NB4 (cell line): ENCODE measurements at places on chromosomes 2 and 18.

DNA sequence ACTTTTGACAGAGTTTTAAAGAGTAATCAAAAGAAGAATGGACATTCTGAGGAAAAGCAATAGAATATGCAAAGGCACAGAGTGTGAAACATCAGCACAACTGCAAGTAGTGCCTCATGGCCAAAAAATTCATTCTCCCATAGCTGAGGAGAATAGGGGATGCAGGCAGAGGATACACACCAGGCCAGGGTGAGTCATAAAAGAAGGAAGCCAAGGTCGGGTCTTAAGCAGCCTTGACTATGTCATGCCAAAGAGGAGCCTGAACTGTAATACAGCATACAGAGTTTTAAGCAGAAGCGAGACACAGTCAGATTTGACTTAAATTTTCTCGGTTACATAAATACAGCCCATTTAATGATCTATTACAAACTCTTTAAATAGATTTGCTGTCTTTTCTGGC is 165.0 kb downstream of the LNPK start:
- peak; percentile 25 for DNase-seq

DNA sequence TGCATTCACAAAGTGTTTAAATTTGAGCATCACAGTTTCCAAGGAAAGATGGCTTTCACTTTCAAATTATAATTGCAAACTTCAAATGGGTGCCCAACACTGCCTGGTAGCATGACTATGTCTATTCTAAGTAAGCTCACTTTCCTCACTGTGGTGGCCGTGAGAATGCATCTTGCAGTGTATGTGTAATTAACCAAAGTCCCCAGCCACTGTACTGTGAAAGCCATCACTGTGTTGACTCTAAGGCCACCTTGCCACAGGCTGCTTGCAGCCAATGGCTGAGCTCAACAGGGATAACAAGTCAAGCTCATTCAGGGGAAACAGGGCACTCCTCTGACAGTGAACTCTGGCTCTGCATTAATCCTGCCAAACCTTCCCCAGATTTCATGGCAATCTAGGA is 43.3 kb upstream of the LGALSL start:
- DNase-seq = no peak

DNA sequence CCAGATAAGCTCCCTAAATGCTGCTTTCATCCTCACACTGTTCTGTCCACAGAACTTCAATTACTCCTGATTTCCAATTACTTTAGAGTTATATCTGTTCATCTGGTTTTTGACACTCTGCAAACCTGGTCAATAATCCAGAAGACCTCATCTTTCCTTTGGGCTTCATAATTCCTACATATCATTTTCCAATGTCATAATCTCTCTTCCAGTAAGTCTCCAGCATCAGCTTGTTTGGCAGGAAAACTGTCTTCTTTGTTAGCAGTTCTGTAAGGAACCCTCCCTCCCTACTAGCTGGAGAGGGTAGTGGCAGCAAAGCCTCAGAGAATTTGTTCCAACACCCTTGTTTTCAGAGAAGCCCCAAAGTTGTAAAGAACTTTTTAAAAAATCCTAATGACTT is 11.9 kb upstream of the SLC14A1 start:
- no peak for DNase-seq

DNA sequence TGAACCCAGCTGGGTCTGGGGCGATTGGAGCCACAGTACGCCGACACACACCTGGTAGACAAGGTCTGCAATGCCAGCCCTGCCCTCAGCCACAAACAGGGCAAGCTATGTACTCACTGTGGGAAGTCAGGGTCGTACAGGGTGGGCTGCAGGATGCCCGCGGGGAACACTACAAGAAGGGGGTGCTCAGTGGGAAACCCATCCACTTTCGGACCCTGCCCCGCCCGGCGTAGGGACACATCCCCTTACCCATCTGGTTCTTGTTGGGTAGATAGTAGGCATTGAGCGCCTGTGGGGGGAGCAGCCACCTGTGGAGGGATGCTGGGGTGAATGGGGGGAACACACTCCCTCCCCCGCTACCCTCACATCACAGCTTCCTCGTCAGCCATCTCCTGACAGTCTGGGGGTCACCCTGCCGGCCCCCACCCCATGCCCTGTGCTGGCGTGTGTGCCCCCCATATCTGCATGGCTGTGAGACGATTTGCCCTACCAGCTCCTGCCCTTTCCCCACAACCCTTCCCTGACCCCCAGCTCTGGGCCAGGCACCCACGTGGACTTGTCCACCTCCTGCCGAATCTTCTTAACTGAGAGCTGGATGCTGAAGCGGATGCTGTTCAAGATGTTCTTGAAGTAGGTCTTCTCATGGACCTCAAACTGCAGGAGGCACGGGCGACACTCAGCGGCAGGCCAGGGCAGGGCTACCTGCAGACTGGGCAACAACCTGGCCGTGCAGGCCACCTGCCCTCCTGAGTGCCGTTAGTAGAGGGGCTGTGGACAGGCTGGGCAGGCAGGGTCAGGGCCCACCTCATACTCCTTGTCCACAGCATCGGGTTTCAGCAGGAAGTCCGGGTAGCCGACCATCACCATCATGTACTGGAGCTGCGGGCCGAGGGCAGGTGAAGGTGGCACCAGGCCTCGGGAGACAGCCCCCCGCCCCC is 5.1 kb downstream of the ECEL1 start:
- DNase-seq = no peak

GRCh38 chr2:184644685-184645084 is 46.4 kb downstream of the ZNF804A start:
- DNase-seq = no peak

GRCh38 chr2:200128296-200128695 is 172.9 kb downstream of the MAIP1 start:
- DNase-seq = no peak

DNA sequence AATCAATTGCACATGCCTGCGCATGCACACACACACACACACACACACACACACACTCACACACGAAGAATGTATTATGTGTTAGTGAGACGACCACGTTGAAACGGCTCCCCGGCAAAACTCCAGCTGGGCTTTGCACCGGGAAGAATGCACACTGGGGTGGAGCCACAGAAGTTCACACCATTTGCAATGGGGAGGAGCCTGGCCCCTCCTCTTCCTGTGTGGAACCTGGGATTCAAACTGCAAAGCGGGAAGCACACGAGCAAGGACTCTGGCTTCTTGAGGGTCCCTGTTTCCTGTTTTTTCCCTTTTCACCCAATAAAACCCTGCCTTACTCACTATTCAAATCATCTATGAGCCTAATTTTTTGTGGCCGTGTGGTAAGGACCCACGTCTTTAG is 304.0 kb upstream of the TMEFF2 start:
- DNase-seq = no peak

GRCh38 chr2:196248467-196249094 is 77.2 kb upstream of the STK17B start:
- peak; percentile 56 for DNase-seq

- DNase-seq = peak; percentile 16
Observed at GRCh38 chr2:21657445-21657844, 533.7 kb downstream of the TDRD15 start.

- DNase-seq = no peak
Observed at GRCh38 chr2:43513216-43513615, 82.6 kb downstream of the THADA start.

DNA sequence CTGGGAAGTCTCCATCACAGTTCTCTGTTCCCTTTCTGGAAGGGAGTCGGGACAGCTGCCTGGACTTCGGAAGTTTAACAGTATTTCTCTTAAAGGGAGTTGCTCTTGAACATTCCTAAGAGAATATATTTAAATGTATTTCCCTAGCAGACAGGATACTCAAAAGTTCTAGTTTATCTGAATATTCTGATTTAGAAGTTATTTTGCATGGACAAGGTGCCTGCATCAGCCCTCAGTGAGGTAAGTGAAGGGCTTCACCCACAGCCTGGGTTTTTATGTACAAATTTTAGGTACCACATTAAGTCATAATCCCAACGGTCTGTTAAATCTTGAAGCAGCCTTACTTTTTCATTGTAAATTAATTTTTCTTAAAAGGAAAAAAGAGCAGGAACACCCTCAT is 65.1 kb upstream of the REV1 start:
- DNase-seq = no peak

- DNase-seq = no peak
Observed at GRCh38 chr2:25879133-25879730, 945 bp upstream of the ASXL2 start.

DNA sequence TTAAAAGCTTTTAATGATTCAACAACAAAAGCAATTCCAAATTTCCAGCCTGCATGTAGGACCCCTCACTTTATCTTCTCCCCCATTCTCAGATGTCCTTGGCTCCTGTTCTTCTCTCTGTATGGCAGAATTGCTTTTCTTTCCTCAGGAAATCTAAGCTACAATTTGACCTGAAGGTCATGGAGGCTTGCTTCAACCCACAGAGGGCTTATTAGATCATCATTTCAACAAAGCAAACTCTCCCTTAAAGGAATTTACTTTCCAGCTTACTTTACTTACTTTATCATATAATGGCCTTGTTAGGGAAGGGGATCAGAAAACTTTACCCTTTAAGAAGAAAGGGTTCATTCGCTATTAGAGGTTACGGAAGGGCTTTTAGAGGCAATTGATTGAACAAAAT is 211.5 kb downstream of the RAD51AP2 start:
- DNase-seq = no peak

- DNase-seq = no peak
Observed at GRCh38 chr2:46486436-46486835, 7.1 kb downstream of the TMEM247 start.

DNA sequence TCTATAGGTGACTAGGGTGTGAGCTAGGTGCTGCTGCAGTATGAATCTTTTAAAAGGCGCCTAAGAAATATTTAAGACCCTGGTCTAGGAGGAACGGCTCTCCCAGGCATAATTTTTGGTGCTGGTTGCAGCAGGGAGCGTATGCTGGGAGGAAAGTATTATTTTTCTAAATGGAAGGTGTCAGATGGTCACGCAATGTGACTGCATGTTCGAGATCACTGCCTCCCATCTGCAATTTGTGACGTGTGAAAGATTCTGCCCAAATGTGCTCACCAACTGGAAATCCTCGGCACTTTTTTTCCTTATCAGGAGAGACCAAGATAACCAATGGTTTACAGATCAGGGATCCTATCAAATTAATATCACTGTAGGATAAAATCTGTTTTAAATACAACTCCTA is 95.6 kb upstream of the KLHL14 start:
- no peak for DNase-seq

- no peak for DNase-seq
Observed at GRCh38 chr2:200077210-200077650, 121.8 kb downstream of the MAIP1 start.

GRCh38 chr18:55031164-55031563 is 71.9 kb upstream of the CCDC68 start:
- no peak for DNase-seq

DNA sequence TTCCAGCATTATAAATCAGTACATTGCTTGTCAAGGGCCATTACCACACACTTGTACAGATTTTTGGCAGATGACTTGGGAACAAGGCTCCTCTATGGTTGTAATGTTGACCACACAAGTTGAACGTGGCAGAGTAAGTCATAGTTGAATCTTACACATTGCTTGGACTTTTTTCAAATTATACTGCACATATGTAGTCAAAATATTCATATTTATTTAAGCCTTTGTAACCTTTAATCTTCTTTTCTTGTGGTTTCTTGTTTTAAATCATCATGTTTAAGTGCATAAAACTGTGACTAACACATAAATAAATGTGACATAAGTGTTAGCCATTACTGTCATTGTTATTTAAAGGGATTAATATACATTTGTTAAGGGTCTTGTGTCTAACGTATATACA is 52.1 kb upstream of the EPB41L5 start:
- DNase-seq = no peak

GRCh38 chr2:215365184-215365658 is 53.4 kb downstream of the ATIC start:
- DNase-seq = no peak

DNA sequence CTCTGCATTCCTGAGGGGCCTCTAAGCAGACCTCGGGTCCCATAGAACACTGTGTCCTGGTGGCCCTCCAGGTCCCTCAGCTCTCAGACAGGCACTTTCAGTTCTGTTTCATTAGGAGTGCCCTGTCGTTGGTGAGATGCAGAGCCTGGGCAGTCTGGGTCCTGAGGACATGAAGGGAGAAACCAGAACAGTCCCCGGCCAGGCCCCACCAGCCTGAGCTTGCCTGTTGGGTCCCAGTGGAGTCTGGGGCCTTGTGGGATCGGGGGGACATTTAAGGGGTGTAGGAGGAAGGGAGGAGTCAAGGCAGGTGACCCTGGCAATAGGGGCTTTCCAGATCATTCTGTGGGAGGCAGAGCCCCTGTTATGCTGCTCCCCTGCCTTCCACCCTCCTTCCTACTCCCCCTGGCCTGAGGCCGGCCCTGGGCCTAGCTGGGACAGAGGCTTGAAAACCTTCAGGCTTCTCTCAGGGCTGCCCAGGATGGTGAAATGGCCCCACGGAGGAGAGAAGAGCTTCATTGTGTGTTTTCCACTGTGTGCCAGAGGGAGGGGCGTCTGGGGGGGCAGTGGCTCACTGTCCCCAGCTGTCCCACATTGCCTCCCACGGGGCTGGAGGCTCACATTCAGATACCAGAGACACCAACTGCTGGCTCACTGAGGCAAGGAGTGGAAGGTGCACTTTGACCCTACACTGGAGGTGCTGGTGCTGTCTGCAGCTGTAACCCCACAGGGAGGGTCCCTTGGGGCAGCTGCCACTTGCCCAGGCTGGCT is 26.6 kb upstream of the CATIP start:
- peak; percentile 94 for DNase-seq

GRCh38 chr2:201450954-201451291 is 335 bp downstream of the TRAK2 start:
- no peak for DNase-seq

- no peak for DNase-seq
Observed at GRCh38 chr18:50277942-50278341, 3.4 kb downstream of the MBD1 start.

DNA sequence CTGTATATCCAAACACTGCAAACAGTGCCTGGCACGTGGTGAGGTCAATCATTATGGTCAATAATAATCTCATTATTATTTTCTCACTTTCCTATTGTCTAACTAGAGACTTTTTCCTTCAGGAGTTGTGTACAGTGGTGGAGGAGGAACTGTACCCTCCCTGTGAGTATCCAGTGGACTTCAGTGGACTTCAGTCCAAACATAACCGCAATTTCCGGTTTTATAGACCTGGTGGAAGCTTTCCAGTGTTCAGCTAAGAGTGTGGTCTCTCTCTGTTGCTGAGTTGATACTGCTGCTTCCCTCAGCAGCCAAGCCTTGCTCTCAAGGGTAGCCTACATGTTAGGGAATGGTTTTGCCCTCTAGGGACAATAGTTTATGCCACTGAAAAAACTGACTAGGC is 447.1 kb downstream of the TMEM182 start:
- DNase-seq = no peak

DNA sequence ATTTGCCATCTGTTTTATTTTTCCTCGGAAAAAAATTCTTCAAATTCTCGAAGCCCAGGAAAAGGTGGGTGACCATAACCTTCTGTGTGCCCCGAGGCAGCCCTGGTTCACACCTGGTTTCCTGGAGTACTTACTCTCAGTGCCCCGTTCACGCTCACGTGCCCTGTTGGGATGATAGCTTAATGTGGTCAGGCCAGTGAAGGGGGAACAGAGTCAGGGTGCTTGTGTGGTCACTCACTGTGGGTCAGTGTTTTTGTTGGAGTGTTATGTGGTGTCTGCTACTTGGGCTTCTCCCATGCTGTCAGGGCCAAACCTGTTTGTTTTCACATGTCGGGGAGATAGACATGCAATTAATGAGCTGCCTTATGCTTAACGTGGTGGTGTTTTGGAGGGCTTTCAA is 78.1 kb downstream of the MAP4K4 start:
- DNase-seq = no peak

GRCh38 chr2:62718225-62718822 is 12.8 kb downstream of the EHBP1 start:
- no peak for DNase-seq
